Neuronal stem cell (in vitro differentiated cells): ENCODE measurements at places on chromosomes 3 and 15.
A peak's percentile ranks its signal among the peaks of the same experiment; 100 is the strongest.

- H3K27ac ChIP-seq: no peak overlapping the region
- H3K4me3 ChIP-seq: no peak overlapping the region
- DNase-seq: no peak
- H3K27me3 ChIP-seq: no peaks in the 10 kb centered on the region
- no peaks in the 10 kb centered on the region for H3K4me1 ChIP-seq
These were observed 16.6 kb downstream of the SPCS1 start for GRCh38 chr3:52722491-52722890.

GRCh38 chr3:133521946-133522345 is 51.5 kb upstream of the CDV3 start:
- H3K27me3 ChIP-seq: no peaks in the 10 kb centered on the region
- no peak overlapping the region for H3K4me3 ChIP-seq
- no peak overlapping the region for H3K27ac ChIP-seq
- no peaks in the 10 kb centered on the region for H3K4me1 ChIP-seq
- no peak for DNase-seq

GRCh38 chr3:106332129-106332528 is 463.3 kb upstream of the CBLB start:
- H3K4me1 ChIP-seq: no peaks in the 10 kb centered on the region
- H3K4me3 ChIP-seq: no peak overlapping the region
- H3K36me3 ChIP-seq: no peaks in the 10 kb centered on the region
- H3K27me3 ChIP-seq: no peaks in the 10 kb centered on the region

DNA sequence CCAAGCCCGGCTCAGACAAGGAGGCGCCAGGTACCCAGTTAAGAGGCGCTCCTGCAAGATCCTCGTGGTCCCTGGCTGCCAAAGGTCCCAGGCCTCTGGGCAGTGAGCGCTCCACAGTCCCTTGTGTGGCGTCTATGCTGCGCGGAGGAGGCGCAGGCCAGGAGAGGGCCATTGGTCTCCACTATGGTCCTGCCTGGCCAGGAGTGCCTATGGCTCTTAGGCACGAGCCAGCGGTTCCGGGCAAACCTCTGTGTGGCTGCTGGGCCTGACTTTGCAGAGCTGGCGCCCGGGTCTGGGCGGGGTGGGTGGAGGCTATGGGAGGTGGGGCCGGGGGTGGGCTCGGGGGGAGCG is 660 bp upstream of the ADAMTSL3 start:
- H3K4me3 ChIP-seq: peak overlapping the region; percentile 66
- H3K27me3 ChIP-seq: peaks cover 62% of the 10 kb centered on the region
- no peak overlapping the region for H3K27ac ChIP-seq
- H3K4me1 ChIP-seq: no peaks in the 10 kb centered on the region

GRCh38 chr3:119911748-119912147 is 129.8 kb downstream of the NR1I2 start:
- no peak overlapping the region for H3K4me3 ChIP-seq
- H3K27me3 ChIP-seq: no peaks in the 10 kb centered on the region
- no peaks in the 10 kb centered on the region for H3K4me1 ChIP-seq
- no peaks in the 10 kb centered on the region for H3K36me3 ChIP-seq

DNA sequence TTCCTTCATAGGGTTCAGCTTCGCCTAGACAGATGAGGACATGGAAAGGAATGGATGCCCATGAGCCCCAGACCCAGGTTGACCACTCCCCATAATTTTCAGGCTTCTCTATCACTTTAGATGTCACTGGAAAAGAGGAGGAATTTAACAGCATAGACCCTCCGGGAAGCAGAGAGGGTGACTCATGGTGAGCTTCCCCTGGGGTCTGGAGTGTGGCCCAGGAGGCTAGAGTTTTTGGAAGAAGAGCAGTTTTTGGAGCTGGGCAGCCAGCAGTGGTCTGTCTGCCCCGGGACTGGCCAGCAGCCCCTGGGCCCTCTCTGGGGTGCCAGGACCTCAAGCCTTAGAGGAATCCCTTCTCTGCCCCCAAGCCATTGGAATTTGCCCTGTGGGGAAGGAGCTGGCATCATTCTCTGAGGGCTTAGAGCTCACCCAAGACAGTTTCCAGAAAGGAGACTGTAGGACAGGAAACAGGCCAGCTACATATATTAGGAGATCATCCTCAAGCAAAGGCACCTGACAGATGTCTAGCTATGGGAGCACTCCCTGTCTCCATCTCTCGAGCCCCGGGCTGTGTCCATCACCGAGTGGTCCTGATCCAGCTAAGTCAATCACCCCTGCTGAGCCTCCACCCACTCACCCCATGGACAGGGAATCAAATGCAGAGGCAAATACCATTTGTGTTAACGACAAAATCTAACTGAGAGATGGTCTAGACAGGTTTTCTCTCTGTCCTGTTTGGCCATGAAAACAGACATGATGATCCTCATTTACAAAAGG is 67.3 kb downstream of the MEGF11 start:
- peaks cover 17% of the 10 kb centered on the region for H3K4me1 ChIP-seq
- no peak for DNase-seq
- H3K27me3 ChIP-seq: no peaks in the 10 kb centered on the region
- H3K4me3 ChIP-seq: no peak overlapping the region
- H3K27ac ChIP-seq: no peak overlapping the region
- no peaks in the 10 kb centered on the region for H3K36me3 ChIP-seq

DNA sequence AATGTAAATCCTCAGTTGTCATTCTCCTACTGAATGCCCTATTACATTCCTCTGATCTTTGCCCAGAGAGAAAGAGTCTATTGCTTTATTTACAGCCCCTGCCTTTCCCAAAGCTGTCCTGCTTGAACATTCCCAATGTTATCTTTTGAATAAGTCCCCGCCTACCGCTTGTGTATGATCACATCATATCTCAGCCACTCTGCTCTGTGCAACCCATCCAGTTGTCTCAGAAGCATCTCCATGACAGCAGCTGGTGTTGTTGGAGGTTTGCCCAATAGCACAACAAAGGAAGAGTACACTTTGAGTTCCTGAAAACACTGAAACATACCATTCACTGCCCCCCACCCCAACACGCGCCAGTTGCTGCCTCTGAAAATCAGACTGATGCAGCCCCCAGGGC is 22.0 kb upstream of the FAM3D start:
- no peaks in the 10 kb centered on the region for H3K27me3 ChIP-seq
- no peak for DNase-seq
- no peaks in the 10 kb centered on the region for H3K36me3 ChIP-seq
- H3K4me3 ChIP-seq: no peak overlapping the region
- no peak overlapping the region for H3K27ac ChIP-seq

GRCh38 chr3:73401059-73401458 is 223.7 kb downstream of the PDZRN3 start:
- no peak overlapping the region for H3K4me3 ChIP-seq
- peaks cover 63% of the 10 kb centered on the region for H3K36me3 ChIP-seq
- H3K27ac ChIP-seq: no peak overlapping the region
- no peak for DNase-seq
- H3K4me1 ChIP-seq: peaks cover 3% of the 10 kb centered on the region

DNA sequence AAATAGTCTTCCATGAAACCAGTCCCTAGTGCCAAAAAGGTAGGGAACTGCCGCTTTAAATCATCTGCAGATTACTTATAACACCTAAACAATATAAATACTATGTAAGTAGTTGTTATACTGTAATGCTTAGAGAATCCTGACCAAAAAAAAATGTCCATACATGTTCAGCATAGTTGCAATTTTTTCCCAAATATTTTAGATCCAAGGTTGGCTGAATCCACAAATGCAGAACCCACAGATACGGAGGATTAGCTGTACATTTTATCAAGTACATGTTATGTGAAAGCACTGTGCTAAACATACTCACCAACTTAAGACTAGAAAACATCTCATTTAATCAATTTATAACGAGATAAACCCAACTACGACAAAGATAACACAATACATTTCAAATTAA is 9.3 kb downstream of the MSL2 start:
- peaks cover 14% of the 10 kb centered on the region for H3K36me3 ChIP-seq
- DNase-seq: no peak
- no peak overlapping the region for H3K4me3 ChIP-seq
- H3K27ac ChIP-seq: no peak overlapping the region
- peaks cover 2% of the 10 kb centered on the region for H3K4me1 ChIP-seq

DNA sequence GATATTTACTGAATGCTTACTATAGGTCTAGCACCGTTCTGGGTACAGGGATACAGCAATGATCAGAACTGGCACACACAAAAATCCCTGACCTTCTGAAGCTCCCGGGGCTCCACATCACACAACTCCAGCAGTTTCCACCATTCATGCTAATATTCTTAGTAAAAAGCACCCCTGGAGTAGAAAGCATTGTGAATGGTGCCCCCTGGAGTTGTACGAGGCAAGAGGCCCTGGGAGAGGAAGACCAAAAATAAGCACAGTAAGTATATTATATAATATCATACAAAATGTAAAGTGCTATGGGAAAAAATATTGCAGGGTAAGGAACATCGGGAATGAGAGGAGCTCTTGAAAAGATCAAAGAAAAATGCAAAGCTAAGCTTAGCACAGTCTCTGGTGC is 790 bp upstream of the SRGAP3 start:
- H3K27me3 ChIP-seq: no peaks in the 10 kb centered on the region
- no peak for DNase-seq
- peaks cover 12% of the 10 kb centered on the region for H3K4me1 ChIP-seq
- H3K27ac ChIP-seq: no peak overlapping the region
- no peaks in the 10 kb centered on the region for H3K36me3 ChIP-seq

DNA sequence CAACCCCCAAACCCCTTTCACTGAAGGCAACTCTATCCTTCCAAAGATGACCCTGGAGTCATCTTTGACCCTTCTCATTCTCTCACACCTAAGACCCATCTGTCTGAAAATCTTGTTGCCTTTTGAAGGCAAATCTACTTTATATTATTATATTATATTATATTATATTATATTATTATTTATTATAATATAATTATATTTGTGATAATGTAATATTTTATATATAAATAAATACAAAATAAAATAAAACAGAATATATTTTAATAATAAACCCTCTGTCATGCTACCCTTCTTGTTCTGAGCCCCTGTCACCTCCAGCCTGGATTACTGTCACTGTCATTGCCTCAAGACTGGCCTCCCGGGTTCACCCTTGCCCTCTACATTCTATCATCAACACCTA is 5.0 kb upstream of the PROK2 start:
- no peak overlapping the region for H3K27ac ChIP-seq
- no peak overlapping the region for H3K4me3 ChIP-seq
- H3K27me3 ChIP-seq: peaks cover 45% of the 10 kb centered on the region
- no peaks in the 10 kb centered on the region for H3K4me1 ChIP-seq
- no peaks in the 10 kb centered on the region for H3K36me3 ChIP-seq
- no peak for DNase-seq

GRCh38 chr15:67094001-67094826 is 28.8 kb downstream of the SMAD3 start:
- H3K27ac ChIP-seq: no peak overlapping the region
- H3K4me1 ChIP-seq: peaks cover 37% of the 10 kb centered on the region
- H3K36me3 ChIP-seq: peaks cover 66% of the 10 kb centered on the region
- DNase-seq: no peak

DNA sequence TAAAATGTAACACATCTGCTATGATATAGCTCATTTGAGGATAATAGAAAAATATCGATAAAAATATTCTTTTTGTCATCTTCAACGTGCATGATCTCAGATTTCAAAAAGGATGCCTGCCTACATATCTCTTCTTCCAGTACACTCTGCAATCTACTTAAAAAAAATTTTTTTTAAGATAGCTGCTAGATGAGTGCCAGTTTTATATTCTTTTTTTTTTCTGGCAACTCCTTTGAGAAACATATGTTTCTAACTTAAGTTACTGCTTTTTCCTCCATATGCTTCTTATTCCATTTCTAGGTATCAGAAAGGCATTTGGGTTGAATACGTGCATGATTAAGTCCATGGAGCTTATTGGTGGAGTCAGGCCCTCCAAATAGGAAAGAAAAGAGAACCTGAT is 160.4 kb downstream of the PPM1L start:
- no peaks in the 10 kb centered on the region for H3K36me3 ChIP-seq
- H3K27ac ChIP-seq: no peak overlapping the region
- peaks cover 7% of the 10 kb centered on the region for H3K4me1 ChIP-seq
- no peaks in the 10 kb centered on the region for H3K27me3 ChIP-seq

DNA sequence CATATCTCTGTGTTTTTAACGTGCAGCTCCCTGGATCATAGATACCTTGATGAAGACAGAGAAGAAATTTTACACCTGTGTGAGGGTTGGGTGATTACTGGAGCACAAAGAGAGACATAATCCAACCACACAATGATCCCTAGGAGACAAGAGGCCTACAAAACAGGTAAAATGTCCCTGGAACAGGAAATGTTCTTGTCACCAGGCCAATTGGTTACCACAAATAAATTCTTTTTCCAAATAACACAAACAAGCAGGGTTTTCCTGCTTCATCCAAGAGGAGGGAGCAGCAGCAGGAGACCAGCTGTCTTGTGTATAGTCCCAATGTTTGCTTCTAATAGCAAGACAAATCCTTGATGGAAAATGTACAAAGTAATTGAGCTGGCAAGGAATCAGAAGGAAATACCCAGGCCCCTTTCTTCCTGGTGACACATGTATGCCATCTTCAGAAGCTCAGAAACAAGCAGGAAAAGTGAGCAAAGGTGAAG is 1.4 kb downstream of the MGLL start:
- no peaks in the 10 kb centered on the region for H3K36me3 ChIP-seq
- H3K27ac ChIP-seq: no peak overlapping the region
- H3K4me3 ChIP-seq: no peak overlapping the region
- peaks cover 1% of the 10 kb centered on the region for H3K4me1 ChIP-seq
- H3K27me3 ChIP-seq: peaks cover 30% of the 10 kb centered on the region

DNA sequence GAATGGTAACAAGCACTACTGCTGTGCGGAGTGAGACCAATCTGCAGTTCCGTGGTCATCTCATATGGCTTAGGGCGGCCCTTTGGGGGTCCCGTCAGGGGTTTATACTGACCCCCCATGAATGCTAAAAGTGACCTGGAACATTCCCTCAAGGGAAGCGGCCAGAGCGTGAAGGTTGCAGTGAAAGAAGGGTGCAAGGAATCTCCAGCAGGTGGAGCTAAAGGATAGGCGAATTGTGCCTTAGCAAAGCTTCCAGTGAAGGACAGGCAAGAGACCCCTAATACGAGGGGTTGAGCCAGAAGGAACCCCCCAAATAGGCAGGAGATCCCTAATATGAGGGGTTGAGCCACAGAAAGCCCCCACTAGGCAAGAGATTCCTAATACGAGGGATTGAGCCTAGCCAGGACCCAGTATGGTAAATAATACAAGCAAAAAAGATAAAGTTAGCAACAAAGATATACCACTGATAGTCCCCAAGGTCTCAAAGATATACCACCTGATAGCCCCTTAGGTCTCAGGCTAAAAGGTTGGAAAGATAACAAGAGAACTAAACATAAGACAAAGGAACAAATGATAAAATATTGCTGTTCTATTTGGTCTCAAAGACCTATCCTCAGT is 32.8 kb downstream of the ZNF589 start:
- peak; percentile 43 for DNase-seq
- H3K4me3 ChIP-seq: no peak overlapping the region
- peaks cover 6% of the 10 kb centered on the region for H3K4me1 ChIP-seq
- H3K27ac ChIP-seq: no peak overlapping the region
- no peaks in the 10 kb centered on the region for H3K27me3 ChIP-seq

DNA sequence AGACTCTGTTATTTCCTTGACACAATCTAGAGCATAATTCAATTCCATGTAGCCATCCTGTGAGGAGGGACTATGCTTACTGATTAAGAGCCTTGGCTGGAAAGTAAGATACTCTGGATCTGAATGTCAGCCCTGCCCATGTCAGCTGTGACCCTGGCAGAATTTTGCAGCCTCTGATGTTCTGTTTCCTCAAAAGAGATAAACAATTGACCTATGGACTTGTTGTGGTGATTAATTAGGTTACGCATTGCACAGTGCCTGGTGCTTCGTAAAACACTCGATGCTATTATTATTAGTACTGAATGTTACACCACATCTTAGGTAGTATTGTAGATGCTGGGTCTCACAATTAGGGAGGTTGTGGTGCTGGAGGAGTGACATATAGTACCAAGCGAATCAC is 161.3 kb upstream of the MEIS2 start:
- no peaks in the 10 kb centered on the region for H3K4me1 ChIP-seq
- H3K27me3 ChIP-seq: no peaks in the 10 kb centered on the region
- H3K27ac ChIP-seq: no peak overlapping the region
- DNase-seq: no peak
- H3K36me3 ChIP-seq: no peaks in the 10 kb centered on the region
